ENCODE measurements at places on chromosomes 3 and 15.

- no peak for DNase-seq
Observed at GRCh38 chr3:193014902-193015301, 97.2 kb upstream of the MB21D2 start.

DNA sequence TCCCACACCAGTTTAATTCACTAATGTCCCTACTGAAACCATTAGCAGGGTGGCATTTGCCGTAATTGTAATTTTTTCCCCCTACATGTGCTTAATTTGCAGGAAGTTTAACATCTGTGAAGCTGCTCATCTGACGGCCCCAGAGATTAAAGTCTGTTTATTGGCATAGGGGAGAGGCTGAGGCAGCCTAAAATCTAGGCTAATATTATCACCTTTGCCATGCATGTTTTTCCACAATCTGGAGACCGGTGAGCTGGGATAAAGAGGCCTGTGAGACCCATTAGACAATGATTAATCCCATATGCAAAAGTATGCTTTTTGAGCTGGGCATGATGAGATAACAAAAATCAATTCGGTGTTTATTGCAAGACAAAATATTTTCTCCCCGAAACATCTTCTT lies 561.2 kb upstream of the ALCAM start:
- DNase-seq = no peak

- no peak for DNase-seq
Observed at GRCh38 chr3:102460579-102460978, 25.8 kb downstream of the ZPLD1 start.

GRCh38 chr3:189512039-189512438 lies 119.2 kb upstream of the TP63 start:
- no peak for DNase-seq

- DNase-seq = no peak
Observed at GRCh38 chr15:94258246-94258645, 26.9 kb downstream of the MCTP2 start.

- DNase-seq = peak; percentile 56
Observed at GRCh38 chr3:133487920-133488540, 85.5 kb upstream of the CDV3 start.

- no peak for DNase-seq
Observed at GRCh38 chr3:157157836-157158235, 2.1 kb downstream of the CCNL1 start.

DNA sequence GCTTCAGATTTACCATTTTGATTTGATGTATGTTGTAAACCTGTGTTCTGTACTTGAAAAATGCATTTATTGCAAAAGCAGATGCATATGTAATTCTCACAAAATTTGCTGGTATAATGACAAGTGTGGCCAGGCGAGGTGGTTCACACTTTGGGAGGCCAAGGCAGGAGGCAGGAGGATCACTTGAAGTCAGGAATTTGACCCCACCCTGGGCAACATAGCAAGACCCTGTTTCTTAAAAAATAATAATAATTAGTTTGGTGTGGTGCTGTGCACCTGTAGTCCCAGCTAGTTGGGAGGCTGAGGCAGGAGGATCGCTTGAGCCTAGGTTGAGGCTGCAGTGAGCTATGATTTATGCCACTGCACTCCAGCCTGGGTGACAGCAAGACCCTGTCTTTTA lies 4.7 kb upstream of the HYKK start:
- DNase-seq = no peak

DNA sequence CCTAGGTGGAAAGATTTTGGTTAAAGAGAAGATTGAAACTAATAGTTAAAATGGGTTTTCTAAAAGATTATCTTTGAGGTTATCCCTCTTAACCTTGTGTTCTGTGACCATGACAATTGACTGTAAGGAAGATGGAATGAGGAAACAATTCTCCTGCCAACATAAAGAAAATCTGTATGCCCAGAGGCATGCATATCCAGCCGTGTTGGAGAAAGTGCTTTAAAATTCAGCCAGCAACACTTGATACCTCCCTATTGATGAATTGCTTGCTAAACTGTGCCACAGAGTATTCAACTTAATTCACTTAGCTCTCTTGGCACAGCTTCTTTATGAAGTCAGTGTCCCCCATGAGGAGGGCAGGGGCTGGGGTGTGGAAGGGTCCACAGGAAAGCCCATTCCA lies 203.5 kb downstream of the UBE2E2 start:
- no peak for DNase-seq

DNA sequence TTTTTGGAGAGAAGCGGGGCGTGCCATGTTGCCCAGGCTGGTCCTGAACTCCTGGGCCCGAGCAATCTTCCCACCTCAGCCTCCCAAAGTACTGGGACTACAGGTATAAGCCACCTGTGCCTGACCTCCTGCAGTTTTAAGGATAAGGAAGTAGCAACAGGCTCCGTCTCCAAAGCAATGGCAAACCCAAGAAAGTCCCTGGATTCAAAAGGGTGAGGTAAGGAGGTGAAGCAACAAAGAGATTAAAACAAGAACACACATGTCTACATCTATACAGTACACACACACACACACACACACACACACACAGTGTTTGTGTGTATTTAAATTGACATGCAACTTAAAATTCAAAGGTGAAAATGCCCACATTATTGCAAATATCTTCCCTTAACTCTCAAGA lies 58.9 kb downstream of the ABCC5 start:
- no peak for DNase-seq

DNA sequence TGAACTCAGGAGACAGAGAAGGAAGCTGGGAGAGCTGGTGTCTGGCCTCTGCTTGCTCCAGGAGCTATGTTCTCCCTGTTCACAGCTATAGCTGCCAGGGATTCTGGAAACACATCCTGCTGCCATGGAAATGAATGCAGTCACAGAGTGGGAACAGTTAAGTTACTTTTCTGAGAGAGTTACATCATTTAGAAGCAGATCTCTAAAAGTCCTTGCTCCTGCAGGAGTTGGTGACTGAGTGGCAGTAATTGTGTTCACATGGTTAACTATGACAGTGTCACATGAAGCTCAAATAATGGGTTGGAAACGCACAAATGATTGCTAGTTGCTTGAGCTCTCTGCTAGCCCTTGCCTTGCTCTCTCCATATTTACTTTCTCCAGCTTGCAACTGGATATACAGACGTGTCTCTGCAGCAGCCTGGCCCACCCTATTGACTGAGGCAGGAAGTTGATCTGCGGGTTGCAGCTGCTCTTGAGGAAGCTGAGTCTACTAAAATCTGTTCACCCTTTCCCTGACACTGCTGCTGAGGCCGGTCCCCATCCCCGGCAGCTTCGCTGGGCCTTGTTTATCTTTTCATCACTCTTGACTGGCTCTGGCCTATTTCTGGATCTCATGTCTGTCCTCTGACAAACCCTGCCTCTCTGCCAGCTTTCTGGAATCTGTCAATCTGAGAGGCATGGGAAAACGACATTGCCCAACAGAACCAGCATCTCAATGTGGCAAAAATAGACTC lies 16.7 kb upstream of the ISLR start:
- DNase-seq = no peak

GRCh38 chr15:101318147-101318819 lies 23.2 kb upstream of the SNRPA1 start:
- DNase-seq = no peak

GRCh38 chr15:74275957-74276356 lies 39.8 kb downstream of the CCDC33 start:
- no peak for DNase-seq

DNA sequence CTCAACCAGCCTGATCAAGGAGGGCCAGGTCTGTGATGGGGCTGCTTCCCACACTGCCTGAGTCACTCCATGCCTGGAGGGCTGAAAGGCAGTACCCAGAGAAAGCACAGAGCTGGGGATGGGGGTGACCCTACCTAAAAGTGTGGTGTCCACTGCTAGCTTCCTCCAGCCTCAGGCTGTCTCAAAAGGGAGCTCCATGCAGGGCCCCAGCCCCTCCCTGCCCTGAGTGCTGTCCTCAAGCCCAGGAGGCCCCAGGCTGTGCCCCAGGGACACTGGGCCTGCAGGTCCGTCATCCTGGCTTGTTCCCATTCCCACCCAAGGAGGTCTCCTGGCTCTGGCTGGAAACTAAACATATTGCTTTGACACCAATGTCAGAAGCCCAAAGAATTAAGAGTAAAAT lies 56.8 kb downstream of the ZNF445 start:
- DNase-seq = no peak

- DNase-seq = peak; percentile 63
Observed at GRCh38 chr3:16309558-16309957, 44.5 kb downstream of the OXNAD1 start.

GRCh38 chr3:47409688-47410416 lies 29.0 kb downstream of the PTPN23 start:
- DNase-seq = no peak

- DNase-seq = no peak
Observed at GRCh38 chr3:11944052-11944673, 60.0 kb upstream of the SYN2 start.

DNA sequence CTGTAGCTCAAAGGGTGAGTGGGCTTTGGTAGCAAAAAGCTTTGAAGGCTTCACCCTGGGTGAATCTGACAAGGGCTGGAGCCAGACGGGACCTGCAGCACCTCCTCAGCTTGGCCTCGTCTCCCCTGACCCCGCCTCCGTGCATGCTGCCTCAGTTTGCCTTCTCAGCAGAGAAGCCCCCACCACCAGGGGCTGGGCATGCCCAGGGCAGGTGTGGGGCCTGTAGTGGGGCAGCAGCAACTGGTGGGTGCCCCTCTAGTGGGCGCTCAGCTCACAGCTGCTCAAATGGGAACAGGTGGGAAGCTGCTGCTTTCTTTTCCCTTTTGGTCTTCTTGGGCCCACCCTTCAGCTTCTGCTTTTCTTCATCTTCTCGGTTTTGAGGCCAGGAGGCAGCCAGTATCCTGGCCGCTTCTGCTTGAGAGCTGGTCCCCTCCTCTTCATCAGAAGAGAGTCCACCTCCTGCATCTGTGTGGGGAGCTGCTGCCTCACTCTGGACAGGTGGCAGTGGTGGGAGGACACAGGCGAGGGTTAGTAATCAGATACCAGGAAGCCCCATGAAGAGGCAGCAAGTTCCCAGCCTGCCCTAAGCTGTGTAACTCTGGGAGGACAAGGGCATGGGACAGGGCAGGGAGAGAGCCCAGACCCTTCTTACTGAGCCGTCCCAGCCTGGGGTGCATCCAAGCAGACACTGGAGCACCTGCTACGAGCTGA lies 21.0 kb downstream of the TMEM43 start:
- no peak for DNase-seq

DNA sequence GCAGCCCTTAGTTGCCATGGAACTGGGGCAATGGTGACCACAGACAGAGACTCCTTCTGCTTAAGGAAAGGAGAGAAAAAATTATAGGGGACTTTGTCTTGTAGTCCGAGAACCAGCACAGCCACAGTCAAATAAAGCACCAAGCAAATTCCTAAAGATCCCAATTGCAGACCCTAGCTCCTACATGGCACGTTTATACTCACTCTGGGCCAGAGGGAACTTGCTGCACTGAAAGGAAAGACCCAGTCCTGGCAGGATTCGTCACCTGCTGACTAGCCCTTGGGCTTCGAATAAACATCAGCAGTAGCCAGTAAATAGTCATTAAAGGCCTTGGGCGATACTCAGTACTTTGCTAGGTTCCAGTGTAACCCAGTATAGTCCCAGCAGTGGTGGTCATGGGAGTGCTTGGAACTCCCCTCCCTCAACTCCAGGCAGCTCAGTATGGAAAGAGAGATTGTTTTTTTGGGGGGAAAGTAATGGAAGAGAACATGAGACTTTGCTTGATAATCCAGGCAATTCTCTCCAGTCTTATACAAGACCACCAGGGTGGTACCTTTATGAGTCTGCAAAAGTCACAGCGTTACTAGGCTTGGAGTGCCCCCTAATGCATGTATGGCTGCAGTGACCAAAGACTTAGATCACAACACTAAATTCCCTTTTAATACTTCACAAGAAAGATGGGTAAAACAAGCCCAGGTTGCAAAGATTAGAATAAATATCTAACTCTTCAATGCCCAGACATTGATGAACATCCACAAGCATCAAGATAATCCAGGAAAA lies 66.4 kb upstream of the AGTR1 start:
- no peak for DNase-seq

DNA sequence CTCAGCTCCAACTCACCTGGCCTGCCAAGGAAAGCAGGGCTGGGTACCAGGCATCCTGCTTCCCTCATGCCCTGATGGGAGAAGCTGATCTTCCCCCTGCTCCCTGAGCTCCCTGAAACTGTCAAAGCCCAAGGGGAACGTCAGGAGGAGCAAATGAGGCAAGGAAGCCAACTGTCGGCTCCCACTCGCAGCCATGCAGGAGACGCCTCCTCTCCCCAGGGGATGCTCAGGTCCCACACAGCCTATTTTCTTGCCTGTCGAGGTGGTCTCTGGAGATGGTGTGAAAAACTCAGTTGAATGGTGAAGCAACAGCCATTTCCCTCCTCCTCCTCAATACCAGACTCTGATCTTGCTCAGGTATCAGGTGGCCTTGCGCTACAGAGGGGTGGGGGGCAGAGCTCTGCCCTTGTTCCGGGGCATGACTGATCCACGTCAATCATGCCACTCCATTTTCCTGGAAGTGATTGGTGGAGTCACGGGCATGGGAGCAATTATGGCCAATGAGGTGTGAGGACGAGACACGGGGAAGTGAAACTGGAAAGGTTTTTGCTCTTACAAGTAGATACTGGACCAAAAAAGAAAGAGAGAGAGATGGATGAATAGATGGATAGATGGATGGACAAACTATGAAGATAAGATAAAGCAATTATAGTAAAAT lies 58.2 kb downstream of the SLC6A1 start:
- DNase-seq = no peak

- no peak for DNase-seq
Observed at GRCh38 chr3:42027571-42027970, 63.6 kb upstream of the TRAK1 start.
